Spinal cord (tissue), 10 donors: ENCODE measurements at places on chromosomes 11 and 22.

DNA sequence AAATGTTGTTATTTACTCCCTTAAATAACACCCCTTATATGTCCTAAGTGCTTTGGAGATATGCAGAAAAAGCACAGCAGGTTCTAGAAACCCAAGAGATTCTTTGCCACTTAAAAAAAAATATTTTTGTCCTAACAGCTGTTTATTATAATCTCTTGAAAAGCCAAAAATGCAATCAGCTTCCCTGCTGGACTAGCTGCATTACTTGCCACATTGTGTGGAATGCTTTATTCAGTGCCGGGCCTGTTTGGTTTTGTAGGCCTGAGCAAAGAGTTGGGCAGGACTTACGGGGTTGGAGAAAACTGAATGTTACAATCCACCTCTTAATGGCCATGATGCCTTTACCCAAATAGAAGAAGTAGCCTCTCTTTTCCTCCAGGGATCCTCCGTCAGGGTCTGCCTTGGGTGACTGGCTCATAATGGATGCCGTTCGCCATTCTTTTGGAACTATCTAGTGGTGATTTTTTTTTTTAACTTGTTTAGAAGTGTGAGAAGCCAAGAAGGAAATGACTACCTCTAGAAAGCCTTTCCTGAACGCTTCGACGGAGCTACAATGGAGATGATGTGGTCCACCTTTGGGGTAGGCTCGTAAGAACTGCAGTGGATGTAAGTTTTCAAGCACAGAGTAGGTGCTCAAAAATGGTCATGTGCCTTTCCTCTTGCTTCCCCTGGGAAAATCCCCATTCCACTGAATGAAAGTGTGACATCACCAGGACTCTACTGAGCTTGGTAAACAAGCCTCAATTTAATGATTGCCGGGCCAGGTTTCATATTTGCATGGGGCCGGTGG is 241.3 kb upstream of the NCAM1 start:
- DNase-seq, result no peak

DNA sequence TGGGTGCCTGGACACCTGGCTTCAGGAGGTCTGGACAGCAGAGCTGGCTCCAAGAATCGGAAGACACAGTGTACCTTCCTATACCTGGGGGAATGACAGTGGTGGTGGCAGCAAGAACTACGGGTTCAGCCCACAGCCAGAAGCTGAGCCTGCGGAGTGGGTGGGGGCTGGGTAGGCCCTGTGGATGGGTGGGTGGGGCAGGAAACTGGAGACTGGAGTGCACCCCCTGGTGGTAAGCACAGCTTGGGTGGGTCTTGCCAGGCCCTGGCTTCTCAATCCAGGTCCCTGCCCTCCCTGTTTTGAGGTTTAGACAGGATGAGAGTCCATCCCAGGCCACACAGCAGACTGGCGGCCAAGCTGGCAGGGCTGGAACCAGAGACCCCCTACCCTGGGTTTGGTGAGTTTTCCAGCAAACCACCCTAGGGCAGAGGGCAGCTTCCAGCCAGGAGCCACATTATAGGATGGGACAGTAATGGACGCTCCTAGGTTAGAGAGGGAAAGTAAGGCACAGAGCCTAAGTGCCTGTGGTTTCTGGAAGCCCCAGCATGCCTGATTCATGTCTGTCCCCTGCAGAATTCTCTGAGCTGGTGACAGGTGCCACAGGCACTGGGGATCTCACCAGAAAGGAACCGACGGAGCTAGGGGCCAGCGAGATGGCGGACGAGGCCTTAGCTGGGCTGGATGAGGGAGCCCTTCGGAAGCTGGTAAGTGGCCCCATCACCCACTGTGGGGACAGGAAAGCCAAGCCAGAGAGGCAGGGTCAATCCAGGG is 1.7 kb downstream of the SMTN start:
- no peak for DNase-seq

- no peak for DNase-seq
Measured at GRCh38 chr11:79040348-79040747, 400.5 kb downstream of the TENM4 start.

DNA sequence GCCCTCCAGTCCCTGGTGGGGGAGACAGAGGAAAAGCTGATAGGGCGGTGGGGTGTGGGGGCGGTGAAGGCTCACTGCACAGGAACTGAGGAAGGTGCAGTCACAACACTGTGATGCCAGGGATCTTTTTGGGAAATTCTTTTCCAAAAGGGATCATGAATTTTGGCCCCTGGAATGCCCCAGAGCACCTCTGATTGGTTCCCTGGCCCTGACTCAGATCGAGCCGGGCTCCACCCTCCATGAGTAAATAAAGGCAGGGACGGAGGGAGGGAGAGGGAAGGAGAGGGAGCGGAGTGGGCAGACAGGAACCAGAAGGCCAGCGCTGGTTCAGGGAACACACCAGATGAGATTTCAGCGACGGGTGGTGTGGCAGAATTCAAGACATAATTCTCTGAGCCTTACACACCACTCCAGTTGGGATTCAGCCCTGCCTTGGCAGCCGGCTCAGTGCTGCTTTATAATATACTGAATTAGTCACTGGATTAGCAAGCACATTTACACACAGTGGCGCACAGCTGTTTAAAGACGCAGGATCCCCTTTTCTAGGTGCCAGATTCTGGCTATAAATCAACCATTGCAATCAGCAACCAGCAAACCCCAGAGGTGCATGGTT is 80.3 kb downstream of the ETS1 start:
- DNase-seq, result no peak

GRCh38 chr11:94635072-94635471 is 67.9 kb downstream of the PIWIL4 start:
- DNase-seq, result no peak

DNA sequence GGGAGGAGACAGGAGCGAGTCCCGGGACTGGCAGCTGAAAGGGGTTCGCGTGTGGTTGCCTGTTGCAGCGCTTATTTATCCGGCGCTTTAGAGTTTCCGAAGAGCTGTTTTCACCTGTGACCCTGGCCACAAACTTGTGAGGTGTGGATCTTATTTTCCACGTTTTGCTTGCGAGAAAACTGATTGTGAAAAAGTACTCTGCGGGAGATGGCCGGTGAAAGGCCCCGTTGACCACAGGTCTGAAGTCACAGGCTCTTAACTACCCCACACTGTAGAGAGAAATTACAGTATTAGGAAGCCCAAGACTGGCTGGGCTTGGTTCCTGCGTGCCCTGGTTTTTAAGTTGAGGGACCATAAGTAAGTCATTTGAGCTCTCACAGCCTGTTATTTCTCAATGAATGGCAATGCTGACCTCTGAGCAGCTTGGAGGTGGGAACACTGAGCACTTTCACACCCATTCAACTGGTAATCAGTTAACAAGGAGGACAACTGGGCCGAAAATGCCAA is 379 bp upstream of the RAB38 start:
- DNase-seq, result no peak

GRCh38 chr22:27473533-27473932 is 328.0 kb downstream of the MN1 start:
- DNase-seq, result no peak

- no peak for DNase-seq
Measured at GRCh38 chr22:45451972-45452371, 38.5 kb downstream of the RIBC2 start.

GRCh38 chr22:36457688-36458450 is 23.6 kb downstream of the TXN2 start:
- DNase-seq, result no peak

DNA sequence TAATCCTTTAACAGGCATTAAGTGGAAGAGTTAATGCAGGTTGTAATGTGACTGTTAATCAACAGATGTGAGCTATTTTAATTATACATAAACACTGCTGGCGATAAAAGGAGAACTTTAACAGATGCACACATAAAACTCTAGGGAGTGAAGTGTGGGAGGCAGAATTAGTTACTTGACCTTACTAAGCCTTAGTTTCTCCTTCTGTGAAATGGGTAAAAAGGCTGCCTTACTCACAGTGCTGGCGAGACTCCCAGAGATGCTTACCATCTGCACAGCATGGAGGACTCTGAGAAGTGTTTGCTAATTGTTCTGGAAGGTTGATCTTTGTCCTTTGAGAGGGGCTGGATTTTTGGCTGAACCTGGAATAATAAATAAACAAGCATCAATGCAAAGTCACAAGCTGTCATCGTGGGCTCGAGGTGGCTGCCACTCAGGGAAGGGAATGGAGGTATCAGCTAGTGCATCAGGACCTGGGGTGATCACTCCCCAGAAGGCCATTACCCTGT is 58.6 kb upstream of the MPEG1 start:
- DNase-seq, result no peak

DNA sequence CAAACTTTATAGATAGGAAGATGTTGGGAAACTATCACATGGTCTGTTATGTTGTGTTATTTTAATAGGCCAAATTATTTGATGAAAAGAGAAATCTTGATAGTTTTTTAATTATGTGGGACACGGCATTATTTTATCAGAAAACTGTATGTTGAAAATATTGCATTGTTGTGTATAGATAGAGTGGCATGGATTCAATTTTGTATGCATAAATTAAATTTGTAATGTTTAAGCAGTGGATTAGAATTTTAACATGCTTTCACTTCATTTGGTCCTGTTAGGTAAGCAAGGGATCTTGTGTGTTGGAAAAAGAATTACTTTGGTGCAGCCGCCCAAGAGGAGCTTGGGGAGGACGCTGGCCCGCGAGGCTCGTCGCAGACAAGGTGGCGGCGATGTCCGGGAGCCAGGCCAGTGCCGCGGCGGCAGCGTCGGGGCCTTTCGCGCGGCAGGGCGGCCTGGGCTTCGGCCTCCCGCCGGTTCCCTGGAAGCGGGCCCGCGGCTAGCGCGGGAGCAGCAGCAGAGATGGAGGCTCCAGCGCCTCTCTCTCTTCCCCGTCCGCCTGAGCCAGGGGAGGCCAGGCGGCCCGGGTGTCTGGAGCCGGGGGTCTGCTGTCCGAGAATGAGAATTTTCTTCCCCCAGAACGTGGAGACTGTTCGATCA is 82.7 kb downstream of the GGT1 start:
- DNase-seq, result no peak

GRCh38 chr11:17986711-17987220 is 26.1 kb downstream of the SERGEF start:
- no peak for DNase-seq
